ENCODE measurements at places on chromosomes 6 and 20.

DNA sequence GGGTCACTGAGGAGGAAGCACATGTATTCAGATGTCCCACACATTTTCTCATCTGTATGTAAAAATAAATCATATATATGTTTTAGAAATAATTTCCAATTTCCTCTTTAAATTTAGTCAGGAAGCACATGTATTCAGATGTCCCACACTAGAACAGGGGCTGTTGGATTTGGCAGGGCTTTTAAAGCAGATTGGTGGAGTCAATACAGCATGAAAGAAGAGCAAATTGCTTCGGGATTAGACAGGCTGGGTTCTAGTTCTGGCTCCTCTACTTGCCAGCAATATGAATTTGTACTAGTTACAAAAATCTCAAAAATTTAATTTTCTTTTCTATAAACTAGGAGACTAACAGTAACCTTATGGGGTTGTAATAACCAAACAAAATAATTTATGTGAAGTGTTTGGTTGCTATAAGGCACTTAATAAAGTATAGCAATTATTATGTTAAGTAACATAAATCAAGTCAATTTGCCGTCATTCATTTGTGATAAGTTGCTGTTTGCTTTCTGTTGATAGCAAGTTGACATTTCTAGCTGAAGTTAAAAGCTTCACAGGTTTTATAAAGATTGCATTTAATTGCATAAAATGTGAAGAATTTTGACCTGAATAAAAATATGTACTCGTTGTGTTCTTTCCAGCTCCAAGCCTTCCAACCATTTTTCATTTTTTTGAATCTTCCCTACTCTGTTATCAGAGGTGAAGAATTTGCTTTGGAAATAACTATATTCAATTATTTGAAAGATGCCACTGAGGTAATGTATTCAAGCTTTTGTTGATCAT is 88.9 kb downstream of the CD109 start:
- DNase-seq, result no peak

GRCh38 chr6:14361297-14361696 is 243.7 kb downstream of the CD83 start:
- no peak for DNase-seq

- DNase-seq, result no peak
These were observed 22.4 kb upstream of the SLC9A8 start for GRCh38 chr20:49790077-49790798.

DNA sequence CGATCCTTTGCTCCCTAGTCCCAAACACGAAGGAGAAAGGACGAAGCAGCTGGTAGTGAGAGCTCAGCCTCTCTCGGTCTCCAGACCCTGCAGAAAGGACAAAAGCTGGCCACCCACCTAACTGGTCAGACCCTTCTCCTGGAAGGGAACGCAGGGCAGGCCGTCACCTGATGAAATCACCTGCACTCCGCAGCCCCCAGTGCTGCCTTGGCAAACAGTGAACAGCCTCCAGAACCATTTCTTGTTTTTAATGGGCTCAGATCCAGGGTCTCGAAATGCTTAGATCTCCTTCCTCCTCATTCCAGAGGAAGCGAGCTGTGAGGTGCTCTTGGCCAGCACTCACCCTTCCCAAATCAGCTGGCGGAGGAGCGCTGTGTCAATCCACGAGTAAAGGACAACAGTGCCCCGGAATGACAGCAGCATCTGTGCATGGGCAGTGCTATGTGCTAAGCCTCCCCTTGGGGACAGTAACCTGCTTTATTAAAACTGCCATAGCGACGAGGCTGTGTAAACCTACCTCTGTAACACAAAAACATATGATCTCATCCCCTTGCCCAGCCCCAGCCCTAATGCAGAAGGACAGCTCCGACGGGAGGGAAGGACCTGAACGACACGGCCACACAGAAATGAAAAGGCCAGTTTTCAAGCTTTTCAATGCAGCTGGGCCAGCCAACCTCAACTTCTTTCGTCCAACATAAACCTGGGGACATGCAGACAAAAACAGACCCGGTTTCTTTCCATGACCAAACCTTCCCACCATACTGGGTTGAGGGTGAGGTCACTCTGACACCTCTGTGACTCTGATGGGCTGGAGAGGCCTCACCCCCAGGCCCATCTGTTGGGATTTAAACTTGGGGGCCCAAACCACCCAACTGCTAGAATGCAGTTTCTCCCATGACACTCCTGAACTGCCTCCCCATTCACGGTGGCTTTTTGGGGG is 43.3 kb downstream of the SULF2 start:
- no peak for DNase-seq

DNA sequence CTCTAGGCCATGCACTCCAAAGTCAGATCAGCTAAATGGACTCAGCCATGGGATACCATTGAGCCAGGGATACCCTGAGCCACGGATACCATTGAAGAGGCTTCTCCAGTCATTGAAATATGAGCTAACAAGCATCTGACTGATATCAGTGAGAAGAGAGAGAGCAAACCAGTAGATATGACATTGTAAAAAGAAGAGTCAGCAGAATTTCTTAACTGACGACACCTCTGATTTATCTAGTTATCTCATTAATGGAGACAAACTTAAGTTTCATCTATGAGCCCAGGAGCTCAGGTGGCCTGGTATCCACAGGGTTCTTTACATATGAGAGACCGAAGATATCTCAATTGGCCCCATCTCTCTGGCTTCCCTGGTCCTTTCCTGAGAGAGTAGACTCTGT is 140.6 kb downstream of the TBC1D7 start:
- no peak for DNase-seq

DNA sequence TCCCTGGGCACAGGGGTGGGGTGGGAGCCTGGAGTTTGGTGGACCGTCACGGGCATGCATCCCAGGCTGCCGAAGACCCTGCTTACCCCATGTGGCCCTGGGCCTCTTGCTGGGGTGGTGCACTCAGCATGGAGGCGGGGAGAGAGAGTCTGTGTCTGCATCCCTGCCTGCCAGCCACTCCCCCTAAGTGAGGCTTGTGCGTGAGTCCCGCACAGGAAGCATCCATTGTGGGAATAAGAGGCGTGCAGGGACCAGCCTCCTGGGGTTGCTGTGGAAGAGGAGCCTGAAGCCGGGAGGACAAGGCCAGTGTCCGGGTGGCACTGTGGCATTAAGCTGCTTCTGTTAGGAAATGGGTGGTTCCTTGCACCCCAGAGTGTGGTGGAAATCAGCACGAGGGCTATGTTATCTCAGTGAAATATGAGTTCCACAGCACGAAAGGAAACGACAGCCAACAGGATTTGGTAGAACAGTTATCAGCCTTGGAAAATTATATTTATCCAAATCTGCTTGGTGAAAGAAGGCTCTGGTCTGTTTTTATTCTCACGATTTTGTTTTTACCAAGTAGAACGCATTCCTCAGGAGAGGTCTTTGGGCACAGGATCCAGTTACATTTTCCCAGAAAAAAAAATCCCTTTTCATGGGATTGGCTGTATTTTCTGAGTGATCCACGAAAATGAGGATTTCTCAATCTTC is 35.7 kb downstream of the CDH4 start:
- DNase-seq, result no peak

GRCh38 chr20:35368666-35369423 is 42.9 kb downstream of the UQCC1 start:
- no peak for DNase-seq

GRCh38 chr20:50645253-50646068 is 45.9 kb downstream of the RIPOR3 start:
- no peak for DNase-seq

DNA sequence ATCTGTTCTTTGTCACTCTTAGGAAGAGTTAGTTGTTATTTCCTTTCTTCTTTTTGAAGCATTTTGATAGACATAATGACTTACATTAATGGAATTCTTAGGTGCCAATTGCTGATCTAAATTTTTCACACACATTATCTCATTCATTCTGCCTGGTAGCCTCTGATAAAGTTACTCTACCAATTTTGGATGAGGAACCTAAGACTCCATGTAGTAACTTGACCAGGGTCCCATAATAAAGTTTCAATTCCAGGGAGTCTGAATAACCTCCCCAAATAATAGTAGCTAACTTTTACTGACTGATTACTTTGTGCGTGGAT is 73.2 kb upstream of the CITED2 start:
- no peak for DNase-seq

DNA sequence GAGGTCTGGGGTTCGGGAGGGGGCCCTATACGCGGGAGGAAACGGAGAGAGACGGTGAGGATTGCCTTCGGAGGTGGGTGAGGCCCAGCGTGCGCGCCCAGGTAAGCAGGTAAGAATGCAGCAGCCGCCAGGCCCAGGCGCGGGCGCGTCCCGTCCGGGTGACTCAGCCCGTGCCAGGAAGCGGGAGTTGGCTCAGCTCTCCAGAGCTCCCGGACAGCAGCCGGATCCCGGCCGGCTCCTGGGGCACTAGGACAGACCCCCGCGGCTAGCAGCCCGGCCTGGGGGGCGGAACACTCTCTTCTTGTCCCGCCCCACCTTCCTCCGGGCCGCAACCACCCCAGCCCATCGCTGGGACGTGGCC is 1.5 kb upstream of the MDFI start:
- no peak for DNase-seq

DNA sequence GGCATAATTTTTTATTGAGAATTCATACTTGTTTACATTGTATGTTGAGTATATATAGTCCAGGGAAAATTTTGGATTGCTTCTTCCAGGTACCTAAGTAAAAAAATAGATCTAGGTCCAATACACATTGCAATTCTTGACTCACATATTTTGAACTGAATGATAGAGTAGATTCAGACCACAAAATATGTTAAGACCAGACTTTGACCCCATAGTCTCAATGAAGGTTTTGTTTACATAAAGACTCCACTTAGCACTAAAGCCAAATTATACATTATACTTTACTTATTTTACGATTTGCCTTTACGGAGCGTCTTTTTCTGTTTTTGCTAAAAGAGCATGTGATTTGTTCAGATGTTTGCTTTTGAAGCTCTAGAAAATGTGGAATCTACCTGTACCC is 144.1 kb upstream of the PTCHD4 start:
- DNase-seq, result no peak

Data from NCI-H1048 (cell line).